ENCODE measurements at places on chromosomes 2 and 18. TPM values are rescaled to one million over a fixed set of nuclear protein-coding genes. Genes with fewer than 3 reads are reported as not detected.

Gene EHBP1
- 45.8 TPM for total RNA-seq

DNA sequence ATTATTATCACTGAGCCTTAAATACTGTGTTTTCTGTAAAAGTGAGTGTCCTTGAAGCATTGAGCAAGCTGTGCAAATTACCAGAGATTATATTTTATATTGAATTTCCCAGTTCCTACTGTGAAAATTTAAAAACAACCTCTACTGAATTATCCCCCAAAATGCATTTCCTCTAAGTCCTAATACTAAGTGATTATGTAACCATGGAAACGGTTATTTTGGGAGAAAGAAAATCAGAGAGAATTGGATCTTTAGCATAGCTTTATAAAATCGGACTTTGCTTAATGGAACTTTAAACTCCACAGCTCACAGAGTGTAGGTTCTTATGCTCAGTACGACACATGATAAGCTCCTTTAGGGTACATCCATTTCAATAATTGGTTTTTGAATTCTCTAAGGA is 19.3 kb upstream of the CHMP1B start:
- DNase-seq, result no peak
- H3K4me3 ChIP-seq, result no peak overlapping the region
- no peaks in the 10 kb centered on the region for H3K27me3 ChIP-seq
- no peaks in the 10 kb centered on the region for H3K36me3 ChIP-seq

DNA sequence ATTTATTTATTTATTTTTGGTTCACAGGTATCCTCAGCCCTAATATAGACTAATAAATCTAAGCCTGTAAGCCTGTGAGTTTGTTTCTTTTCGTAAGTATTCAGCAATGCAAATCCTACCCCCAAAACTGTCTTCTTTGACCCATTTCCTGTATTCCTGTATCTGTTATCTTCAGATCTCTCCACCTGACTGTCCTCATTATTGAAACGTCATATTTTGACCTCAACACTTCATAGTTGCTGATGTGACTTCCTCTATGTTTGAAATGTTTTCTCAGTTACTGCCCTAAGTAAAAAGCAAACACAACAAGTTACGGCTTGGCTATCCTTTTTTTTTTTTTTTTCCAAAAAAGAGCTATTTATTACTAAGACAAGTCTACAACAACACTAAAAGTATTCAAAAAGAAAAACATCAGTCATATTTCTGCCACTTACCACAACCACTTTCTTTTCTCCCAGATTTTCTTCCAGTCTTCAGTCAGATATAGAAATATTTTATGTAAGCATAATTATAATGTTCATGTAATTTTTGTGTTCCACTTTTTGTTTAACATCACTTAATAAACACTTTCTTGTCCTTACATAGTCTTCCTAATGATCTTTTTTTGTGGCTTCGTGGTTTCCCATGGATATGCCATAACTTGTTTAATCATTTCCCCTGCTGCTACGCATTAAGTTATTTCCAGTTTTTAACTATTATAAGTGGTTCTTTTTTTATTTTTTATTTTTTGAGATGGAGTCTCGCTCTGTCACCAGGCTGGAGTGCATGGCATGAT is 45.0 kb upstream of the EML4 start:
- no peak overlapping the region for H3K4me3 ChIP-seq
- no peaks in the 10 kb centered on the region for H3K36me3 ChIP-seq
- H3K4me1 ChIP-seq, result peaks cover 40% of the 10 kb centered on the region
- no peaks in the 10 kb centered on the region for H3K27me3 ChIP-seq
- H3K27ac ChIP-seq, result no peak overlapping the region

DNA sequence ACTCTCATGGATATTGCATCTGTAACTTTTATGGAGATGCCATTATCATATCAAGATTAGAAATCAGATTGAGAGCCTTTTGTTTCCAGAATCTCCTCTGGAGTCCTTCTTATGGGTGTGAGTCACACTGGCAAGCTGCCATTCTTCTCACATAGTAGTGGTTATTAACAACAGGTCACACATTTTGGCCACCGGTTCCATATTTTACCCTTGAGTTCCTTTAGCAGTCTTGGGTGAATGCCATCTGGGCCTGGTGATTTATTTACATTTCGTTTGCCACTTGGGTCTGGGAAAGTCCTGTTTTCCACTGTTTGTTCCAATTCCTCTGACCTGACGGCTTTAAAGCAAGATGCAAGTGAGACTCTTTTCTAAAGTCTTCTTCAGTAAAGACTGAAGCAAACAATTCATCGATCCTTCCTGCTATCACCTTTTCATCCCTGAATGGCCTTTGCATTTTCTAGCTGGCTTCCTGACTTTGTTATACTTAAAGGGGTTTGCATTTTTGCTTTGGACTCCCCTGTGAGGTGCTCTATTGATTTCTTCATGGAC is 80.5 kb upstream of the CAVIN2 start:
- H3K27me3 ChIP-seq, result no peaks in the 10 kb centered on the region
- peaks cover 29% of the 10 kb centered on the region for H3K4me1 ChIP-seq
- no peak overlapping the region for H3K4me3 ChIP-seq
- DNase-seq, result peak; percentile 58
- peak overlapping the region; percentile 55 for H3K27ac ChIP-seq

GRCh38 chr2:20182241-20182931 is 42.5 kb downstream of the SDC1 start:
- H3K27ac ChIP-seq, result peak overlapping the region; percentile 82
- no peaks in the 10 kb centered on the region for H3K27me3 ChIP-seq
- no peak overlapping the region for H3K4me3 ChIP-seq
- peaks cover 78% of the 10 kb centered on the region for H3K4me1 ChIP-seq
- peak; percentile 93 for DNase-seq
- no peaks in the 10 kb centered on the region for H3K36me3 ChIP-seq

- H3K27me3 ChIP-seq, result no peaks in the 10 kb centered on the region
- no peak overlapping the region for H3K4me3 ChIP-seq
- H3K4me1 ChIP-seq, result peaks cover 14% of the 10 kb centered on the region
- DNase-seq, result no peak
Measured at GRCh38 chr2:9178904-9179571, 27.6 kb upstream of the ASAP2 start.

- no peak overlapping the region for H3K27ac ChIP-seq
- no peak overlapping the region for H3K4me3 ChIP-seq
- H3K27me3 ChIP-seq, result no peaks in the 10 kb centered on the region
- DNase-seq, result no peak
- no peaks in the 10 kb centered on the region for H3K4me1 ChIP-seq
Measured at GRCh38 chr2:160076914-160077313, 14.5 kb upstream of the PLA2R1 start.

- no peak overlapping the region for H3K27ac ChIP-seq
- H3K4me3 ChIP-seq, result no peak overlapping the region
- no peaks in the 10 kb centered on the region for H3K27me3 ChIP-seq
- no peaks in the 10 kb centered on the region for H3K4me1 ChIP-seq
- no peak for DNase-seq
Measured at GRCh38 chr2:14261771-14262170, 370.7 kb upstream of the LRATD1 start.

Measured in lower lobe of right lung (tissue), 2 donors.